Lung (tissue), 17 donors: ENCODE measurements at places on chromosomes 11 and 22. TPM values are rescaled to one million over a fixed set of nuclear protein-coding genes. Genes with fewer than 3 reads are reported as not detected.

DNA sequence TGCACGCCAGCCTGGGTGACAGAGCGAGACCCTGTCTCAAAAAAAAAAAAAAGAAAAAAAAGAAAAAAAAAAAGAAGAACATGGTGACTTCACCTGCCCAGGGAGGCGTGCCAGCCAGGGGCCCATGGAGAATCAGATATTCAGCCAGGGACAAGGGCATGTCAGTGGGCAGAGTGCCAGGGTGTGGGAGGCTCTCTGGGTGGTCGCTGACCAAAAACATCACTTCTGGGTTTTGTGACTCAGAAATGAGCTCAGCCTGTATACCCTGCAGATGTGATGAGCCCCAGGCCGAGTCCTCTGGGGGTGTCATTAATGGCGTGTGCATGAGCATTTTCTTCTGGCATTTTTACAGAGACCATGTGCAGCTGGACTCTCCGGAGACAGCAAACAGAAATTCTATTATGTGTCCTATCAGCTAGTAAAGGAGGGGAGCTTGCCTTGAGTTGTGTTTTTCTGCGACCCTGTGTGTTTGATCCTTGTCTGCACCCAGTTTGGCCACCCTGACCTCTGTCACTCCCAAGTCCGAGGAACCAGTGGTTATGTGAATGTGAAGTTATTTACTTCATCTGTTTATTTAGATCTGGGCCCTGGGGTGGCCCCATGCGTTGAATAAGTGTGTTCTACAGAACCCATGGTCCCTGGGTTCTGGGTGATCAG, 53.6 kb downstream of the BCR start:
- peak; percentile 95 for DNase-seq

DNA sequence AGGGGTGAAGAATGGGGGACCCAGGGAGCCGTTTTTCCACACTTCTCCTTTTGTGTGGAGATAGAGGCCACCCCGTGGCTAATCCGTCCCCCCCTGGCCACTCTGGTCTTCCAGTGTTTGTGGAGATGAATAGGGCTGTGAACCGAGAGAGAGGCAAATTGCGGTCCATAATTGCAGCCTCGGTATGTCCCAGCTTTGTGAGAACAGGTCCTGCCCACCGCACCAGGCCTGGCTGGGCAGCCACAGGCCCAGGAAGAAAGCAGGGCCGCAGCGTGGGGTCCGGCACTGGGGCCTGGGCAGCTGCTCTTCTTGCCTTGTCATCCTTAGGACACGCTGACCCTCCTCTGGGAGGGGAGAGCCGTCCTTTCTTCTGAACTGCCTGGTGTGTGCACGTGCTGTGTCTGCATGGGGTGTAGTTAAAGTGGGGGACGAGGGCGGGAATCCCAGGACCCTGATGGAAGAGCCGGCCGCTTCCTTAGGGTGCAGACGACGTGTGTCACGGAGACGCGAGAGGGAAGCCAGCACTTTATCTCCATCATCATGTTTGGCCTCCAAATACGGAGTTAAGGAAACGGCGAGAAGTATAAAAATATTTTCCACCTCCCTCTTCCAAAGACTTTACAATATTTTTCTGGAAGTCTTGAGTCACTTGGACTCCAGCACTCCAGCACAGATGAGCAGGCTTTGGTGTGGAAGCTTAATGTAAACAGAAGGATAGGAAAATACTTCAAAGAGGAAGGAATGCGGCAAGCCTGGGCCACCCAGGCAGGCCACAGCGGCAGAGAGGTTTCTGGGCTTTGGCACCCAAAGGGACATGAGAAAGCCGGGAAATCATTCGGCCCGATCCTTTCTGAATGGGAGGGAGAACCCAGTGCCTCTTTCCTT, 1248.4 kb downstream of the BRD1 start:
- peak; percentile 77 for DNase-seq

GRCh38 chr22:46367707-46368191, 32.2 kb downstream of the TRMU start:
- DNase-seq, result peak; percentile 64

YPEL1 gene
- 4.0 TPM for total RNA-seq

GRCh38 chr22:37701141-37701786, 4.4 kb downstream of the TRIOBP start:
- no peak for DNase-seq

DNA sequence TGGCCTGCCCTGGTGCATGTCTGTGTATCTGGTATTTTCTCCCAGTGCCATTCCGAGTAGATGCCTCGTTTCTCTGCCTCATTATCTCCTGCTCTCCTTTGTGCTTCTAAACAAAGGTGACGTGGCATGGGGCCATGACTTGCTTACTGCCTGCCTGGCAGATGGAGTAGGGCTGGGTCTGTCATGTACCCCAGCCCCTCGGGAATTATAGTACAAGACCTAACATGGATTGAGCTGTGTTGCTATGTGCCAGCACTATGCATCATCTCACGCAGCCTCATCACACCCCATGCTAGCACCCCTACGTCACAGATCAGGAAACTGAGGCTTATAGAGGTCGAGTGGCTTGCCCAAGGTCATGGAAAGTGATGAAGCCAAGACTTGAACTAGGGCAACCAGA, 88.1 kb downstream of the GALNT18 start:
- DNase-seq, result no peak

DBX1 gene
- not detected for total RNA-seq

DNA sequence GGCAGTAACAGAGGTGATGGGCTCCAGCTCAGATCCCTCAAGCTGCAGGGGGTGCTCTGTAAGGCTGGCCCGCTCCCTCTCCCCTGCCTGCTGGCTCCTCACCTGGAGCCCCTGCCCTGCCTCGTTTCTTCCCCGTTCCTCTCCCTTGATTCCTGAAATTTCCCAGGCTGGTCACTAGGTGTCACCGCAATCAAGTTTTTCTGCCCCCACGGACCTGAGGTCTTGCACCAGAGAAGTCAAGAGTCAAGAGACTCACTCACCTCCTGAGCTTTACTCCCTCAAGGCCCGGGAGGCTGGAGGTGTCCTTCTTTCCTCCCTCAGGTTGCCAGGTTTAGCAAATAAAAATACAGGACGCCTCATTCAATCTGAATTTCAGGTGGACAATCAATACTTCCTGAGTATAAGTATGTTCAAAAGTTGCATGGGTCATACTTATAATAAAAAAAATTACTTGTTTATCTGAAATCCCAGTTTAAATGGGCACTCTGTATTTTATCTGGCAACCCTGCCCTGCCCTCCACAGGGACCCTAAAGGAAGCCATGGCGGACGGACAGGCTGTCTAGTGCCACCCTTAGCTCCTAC, 69.2 kb downstream of the SCUBE1 start:
- DNase-seq, result peak; percentile 56

GRCh38 chr22:29054251-29054767, 7.3 kb downstream of the C22orf31 start:
- no peak for DNase-seq

DNA sequence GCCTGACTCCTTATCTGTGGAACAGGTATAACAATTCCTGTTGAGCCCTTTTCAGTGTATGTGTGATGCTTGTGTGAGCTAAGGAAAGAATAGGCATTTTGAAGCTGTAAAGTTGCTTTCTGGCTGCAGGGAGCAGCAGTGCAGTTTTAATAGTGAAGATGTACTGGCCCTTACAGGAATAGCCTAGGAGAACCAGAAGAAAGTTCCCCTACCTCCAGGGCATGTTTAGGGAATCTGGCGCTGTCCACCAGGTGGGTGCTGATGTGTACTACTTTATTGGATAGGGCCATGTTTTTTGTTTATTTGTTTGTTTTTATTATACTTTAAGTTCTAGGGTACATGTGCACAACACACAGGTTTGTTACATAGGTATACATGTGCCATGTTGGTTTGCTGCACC, 11.5 kb downstream of the BMAL1 start:
- no peak for DNase-seq

HBB gene
- 1,072 TPM for total RNA-seq

GRCh38 chr22:50141891-50142363, 28.6 kb upstream of the PANX2 start:
- peak; percentile 92 for DNase-seq

- DNase-seq, result no peak
Observed at GRCh38 chr11:114058871-114059277, 637 bp upstream of the ZBTB16 start.

FKBP2 gene
- total RNA-seq, result 93.0 TPM

UBQLN3 gene
- 1.4 TPM for total RNA-seq

- peak; percentile 49 for DNase-seq
Observed at GRCh38 chr11:119363851-119364590, 17.5 kb downstream of the USP2 start.

NXPE2 gene
- total RNA-seq, result 0.34 TPM

GRCh38 chr11:10490398-10491241, 35.6 kb downstream of the AMPD3 start:
- peak; percentile 35 for DNase-seq

DNA sequence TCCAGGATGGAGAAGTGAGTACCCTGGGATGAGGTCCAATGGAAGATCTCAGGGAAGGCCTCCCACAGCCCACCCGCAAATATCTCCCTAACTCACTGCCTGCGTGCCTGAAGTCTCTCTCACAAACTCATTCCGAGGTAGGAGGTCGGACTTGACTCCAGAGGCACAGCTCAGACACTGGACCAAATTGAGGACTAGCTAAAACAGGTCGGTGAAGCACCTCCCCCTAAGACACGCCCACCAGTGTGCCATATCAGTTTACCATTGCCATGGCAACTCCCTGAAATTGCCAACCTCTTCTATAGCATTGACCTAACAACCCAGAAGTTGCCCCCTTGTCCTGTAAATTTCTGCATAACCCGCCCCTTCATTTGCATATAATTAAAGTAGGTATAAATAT, 17.5 kb downstream of the RPL3 start:
- no peak for DNase-seq

- DNase-seq, result no peak
Observed at GRCh38 chr22:26416670-26417276, 12.3 kb upstream of the ASPHD2 start.
